ENCODE measurements at places on chromosomes 3 and 15.

GRCh38 chr3:125334675-125335560 lies 40.2 kb downstream of the ZNF148 start:
- DNase-seq = no peak

DNA sequence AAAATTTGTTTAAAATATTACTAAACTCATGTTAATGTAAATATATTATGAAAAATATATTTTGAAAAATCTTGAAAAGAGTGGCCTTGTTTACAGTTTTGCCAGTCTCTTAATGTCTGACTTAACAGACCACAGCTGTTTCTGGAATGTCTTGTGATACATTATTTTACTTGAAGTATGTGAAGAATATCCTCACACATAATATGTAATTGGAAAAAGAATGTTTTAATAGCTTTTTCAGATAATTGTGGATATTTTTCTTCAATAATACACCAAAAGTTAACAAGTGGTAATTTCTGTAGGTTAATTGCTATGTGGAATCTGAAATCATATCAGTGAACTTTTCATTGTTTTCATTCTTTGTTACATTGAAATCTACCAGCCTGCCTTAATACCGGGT lies 101.3 kb downstream of the UBE2E2 start:
- no peak for DNase-seq

DNA sequence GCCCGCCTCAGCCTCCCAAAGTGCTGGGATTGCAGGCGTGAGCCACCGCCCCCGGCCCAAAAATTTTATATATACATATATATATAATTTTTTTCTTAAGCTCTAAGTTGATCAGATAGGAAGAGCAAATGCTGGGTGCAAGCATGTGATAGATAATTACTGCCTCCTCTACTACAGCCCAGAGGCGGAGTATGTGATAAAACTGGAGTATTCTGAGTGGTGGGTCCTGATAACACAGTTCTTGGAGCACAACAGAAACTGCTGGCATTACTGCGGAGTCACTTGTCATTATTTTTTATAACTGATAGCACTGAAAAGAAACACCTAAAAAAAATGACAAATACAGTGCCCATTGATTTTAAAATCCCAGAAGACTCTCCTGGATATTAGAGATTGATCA lies 41.1 kb upstream of the STT3B start:
- no peak for DNase-seq

DNA sequence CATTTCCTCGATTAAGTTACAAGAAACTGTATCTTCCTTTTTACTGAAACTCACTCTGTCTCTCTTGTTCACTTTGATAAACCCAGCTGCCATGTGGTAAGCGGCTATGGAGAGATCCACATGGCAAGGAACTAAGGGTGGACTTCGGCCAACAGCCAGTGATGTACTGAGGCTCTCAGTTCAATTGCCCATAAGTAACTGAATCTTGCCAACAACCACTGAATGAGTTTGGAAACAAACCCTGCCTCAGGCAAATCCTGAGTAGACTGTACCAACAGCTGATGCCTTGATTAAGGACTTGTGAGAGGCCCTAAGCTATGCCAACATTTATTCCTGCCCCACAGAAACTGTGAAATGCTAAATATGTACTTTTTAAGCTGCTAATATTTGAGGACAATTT lies 433.5 kb downstream of the PLOD2 start:
- no peak for DNase-seq

GRCh38 chr3:143910756-143911155 lies 60.9 kb upstream of the DIPK2A start:
- no peak for DNase-seq

DNA sequence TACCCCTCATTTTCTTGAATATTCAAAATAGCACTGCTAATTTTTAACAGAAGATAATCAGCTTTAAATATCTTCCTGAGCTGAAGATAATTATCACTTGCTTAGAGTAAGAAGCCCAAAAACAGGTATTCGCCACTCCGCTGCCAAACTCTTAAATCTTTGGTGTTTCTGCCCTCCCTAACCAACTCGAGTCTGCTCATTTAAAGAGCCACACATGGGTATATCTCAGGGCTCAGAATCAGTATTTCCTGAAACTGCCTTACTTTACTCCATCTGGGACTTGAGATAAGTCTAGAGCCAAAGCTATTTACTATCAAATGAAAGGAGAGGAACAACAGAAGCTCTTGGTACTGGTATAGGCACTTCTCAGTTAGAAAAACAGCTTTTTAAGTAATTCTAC lies 10.8 kb downstream of the PDCD10 start:
- DNase-seq = no peak

DNA sequence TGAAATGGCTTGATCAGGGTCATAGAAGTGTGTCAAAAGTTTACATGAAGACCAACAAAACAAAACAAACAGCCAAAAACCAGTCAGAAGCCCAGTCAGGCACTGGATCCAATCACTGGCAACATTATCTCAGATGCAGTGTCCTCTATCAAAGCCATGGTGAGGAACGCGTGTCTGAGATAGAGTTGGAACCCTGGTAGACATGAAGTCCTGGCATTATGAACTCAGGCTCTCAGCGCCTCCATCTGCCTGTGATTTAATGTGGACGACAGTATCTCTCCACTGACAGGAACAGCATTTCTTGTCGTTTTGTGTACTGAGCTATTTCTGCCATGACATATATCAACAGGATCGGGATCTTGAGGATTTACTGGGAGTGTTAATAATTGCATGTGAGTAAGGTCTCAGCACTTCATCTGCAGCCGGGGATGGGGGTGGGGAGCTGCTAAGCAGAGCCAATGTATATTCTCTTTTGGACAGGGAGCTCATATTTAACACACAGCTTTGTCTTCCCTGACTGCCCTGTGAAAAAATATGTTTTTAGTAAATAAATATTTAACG lies 1120.0 kb downstream of the IGSF11 start:
- no peak for DNase-seq

DNA sequence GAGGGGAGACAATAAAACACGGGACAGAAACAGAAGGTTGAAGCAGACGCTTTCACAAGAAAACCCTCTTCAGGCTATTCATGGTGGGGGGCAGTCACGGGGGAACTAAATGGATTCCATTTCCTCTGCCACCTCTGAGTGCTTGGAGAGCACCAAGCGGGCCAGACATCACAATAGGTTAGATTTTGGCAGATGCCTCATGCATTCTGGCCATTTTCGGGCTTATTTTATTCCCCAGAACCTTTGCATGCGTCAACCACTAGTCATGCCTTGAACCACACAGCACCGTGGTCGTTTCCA lies 82.2 kb downstream of the RORA start:
- DNase-seq = no peak

- DNase-seq = peak; percentile 5
Measured at GRCh38 chr15:71443538-71443937, 328.3 kb downstream of the THSD4 start.

DNA sequence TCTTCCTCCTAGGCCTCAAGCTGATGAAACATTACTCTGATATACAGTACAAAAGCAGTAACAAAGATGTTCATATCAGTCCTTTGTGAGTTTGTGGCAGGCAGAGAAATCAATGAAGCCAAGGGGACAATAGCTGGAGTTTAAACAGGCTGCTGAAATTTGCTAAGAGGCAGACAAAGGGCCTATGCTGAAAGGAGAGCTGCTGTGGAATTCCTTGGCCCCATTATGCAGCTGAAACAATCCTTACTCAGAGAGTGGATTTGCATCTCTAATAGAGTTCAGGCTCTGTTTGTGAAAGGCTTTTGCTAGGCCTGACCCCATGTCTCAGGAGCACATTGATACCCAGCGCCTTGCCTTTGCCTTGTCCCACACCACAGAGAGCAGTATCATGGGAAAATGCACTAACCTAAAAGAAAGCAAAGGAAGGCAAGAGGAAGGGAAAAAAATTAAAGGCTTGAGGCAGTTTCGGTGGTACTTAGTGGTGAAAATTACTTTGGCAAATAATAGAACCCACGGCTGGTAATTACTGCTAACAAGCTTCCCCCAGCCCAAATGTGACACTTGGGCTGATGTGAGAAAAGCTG lies 195.0 kb upstream of the EPHA3 start:
- DNase-seq = no peak

- DNase-seq = no peak
Measured at GRCh38 chr3:152307829-152308474, 39.2 kb downstream of the MBNL1 start.

DNA sequence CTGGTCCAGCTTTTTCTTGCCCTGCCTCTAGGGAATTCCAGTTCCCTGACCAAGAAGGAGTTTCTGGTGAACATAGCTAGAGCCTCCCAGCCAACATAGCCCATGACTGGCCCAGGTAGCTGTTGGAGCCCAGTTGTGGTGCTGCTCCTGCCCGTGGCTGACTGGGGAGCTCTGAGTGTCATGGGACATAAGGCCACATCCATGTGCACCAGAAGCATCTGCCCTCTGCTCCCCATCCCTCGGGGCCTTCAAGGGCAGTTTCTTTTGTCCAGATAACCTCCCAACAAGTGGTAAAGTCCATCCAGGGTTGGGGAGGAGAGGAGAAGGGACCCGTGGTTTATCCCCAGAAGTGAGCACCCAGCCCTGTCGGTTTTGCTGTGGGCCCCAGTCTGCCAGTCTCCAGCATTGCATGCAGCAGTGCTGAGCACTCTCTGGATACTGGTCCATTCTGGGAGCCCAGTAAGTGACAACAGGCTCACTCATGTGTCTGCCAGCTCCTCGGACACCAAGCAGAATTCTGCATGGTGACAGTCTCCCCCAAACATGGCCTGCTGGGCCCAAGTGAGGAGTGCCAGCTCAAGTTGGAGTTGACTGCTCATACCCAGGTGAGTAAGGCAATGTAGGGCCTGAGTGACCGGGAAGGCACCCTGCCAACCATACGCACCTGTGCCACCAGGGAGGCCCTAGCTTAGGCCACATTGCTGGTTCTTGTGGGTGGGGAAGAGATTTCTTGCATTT lies 28.8 kb downstream of the ACAA1 start:
- no peak for DNase-seq

DNA sequence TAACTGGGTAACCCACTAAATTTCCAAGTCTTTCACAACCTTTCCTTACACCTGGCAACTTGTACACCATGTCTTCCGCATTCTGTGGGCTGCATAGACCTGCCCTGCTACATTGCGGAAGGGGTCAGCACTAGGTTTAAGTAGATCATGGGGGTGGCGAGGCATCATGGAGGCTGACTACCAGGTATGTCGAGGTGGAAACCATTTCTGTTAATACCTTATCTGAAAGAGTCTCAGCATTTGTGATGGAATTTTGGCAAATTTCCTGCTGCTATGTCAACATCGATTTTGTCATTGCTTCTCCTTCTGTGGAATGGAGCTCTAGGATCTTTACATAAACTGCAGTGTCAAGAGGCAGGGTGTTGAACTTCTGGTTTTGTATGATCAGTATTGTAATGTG lies 187.2 kb downstream of the GHSR start:
- DNase-seq = peak; percentile 33

GRCh38 chr3:174202116-174202515 lies 657.0 kb upstream of the NAALADL2 start:
- no peak for DNase-seq

GRCh38 chr15:77097921-77098320 lies 27.0 kb upstream of the TSPAN3 start:
- DNase-seq = no peak

DNA sequence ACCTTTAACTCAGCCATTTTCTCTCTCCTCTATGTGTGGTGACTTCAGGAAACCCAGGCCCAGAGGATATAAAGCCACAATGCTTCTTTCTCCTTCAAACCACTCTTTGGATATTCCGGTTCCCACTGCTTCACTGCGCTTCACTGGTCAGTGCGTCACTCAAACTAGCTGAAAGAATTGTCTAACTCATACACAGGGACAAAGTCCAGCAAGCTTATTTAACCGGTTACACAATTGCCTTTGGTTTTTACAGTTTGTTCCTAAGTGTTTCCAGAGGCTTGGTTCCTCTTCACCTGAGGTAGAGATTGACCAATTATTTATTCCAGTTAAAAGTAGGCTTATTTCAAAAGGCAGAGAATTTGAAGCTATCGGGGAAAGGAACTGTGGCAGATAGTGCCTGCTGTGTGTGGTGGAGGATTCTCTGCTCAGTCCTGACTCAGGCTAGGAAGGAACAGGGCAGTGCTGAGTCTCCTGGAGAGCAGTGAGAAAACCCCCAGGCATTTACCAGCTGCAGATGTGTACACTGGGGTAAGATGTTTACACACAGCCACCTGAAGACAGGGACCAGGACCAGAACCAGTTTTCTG lies at the start of gene HGD:
Gene HGD (minus strand): TSS at position 145 of the 587 bp plus-strand sequence. CDS start 128 bp downstream, at position 17.
- DNase-seq = no peak

- no peak for DNase-seq
Measured at GRCh38 chr15:50939911-50940310, 31.4 kb downstream of the AP4E1 start.

DNA sequence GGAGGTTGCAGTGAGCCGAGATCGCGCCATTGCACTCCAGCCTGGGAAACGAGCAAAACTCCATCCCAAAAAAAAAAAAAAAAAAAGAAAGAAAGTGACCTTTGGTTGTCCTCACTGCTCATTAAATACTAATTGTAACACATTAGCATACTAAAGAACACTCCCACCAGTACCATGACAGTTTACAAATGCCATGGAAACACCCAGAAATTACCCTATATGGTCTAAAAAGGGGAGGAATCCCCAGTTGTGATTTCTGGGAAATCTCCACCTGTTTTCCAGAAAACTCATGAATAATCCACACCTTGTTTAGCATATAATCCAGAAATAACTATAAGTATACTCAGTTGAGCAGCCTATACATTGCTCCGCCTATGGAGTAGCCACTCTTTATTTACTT lies 23.5 kb upstream of the INO80 start:
- no peak for DNase-seq

DNA sequence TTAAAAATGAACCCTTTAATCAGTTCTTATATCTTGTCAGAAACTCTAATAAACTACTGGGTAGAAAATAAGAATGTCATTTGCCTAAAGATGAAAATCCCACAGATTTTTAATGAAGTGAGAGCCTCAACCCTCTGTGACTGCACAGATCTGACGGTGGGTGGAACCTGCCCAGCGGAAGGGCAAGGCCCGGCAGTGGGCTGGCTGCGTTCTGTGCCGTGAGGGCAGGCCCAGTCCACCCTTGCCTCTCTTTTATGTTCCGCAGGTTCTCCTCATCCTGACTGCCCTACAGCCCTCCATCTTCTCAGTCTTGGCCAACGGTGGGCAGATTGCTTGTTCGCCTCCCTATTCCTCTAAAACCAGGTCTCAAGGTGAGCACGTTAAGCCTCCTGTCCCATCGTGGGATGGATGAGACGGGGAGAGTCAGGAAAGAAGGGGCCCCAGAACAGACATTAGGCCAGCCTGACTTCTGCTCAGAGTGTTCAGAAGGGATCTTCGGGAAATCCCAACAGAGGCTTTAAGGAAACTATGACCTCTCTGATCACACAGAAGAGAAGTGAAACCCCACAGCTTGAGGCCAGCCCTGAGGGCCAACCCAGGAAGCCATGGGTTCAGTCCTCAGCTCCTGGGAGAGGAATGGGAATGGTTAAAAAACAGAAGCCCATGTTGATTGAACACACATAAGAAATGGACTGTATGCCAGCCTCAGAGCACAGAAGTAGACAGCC lies 16.0 kb downstream of the SLC51A start:
- peak; percentile 74 for DNase-seq

DNA sequence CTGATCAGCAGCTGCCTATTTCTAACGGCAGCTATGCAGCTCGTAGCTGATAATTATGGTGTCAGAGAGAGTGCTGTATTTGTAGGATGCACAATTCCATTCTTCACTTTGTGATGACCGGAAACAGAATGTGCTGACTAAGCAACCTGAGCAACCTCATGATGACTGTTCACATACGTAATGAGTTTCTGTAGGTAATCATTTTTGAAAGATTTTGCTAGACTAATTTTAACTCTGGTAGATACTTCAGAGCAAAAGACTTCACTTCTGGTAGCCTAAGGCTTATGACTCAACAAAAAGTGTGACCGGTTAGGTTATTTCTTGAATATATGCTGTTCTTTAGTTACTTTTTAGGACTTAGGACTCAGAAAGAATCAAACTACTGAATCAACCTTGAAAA lies 567.7 kb downstream of the NAALADL2 start:
- DNase-seq = no peak

Measured in inflammatory macrophage treated with lipopolysaccharide for 1 hour (primary cell).